ENCODE measurements at places on chromosomes 13 and 19. TPM values are rescaled to one million over a fixed set of nuclear protein-coding genes. Genes with fewer than 3 reads are reported as not detected.

SMIM44 gene
- not detected for total RNA-seq

KCNRG gene
- total RNA-seq = not detected

KRTDAP gene
- total RNA-seq = not detected

CARM1 gene
- 19.8 TPM for total RNA-seq

SLITRK1 gene
- total RNA-seq = not detected

BCKDHA gene
- total RNA-seq = 23.0 TPM

DZIP1 gene
- 12.2 TPM for total RNA-seq

STOML3 gene
- not detected for total RNA-seq

PCSK4 gene
- total RNA-seq = not detected

SIGLEC14 gene
- total RNA-seq = 2.8 TPM

TMEM59L gene
- not detected for total RNA-seq

RHPN2 gene
- 34.8 TPM for total RNA-seq

ACP5 gene
- 47.5 TPM for total RNA-seq

CGB7 gene
- total RNA-seq = not detected

NOVA2 gene
- total RNA-seq = not detected

ERICH4 gene
- not detected for total RNA-seq

DNAAF3 gene
- 1.9 TPM for total RNA-seq

LGALS7B gene
- not detected for total RNA-seq

ZNF667 gene
- not detected for total RNA-seq

HOMER3 gene
- total RNA-seq = 5.1 TPM

OVOL3 gene
- not detected for total RNA-seq

TMEM255B gene
- total RNA-seq = 1.7 TPM

GGN gene
- not detected for total RNA-seq

KIR2DL1 gene
- total RNA-seq = not detected

RAB3D gene
- total RNA-seq = 13.6 TPM

CYP2F1 gene
- not detected for total RNA-seq

C19orf18 gene
- not detected for total RNA-seq

VSTM1 gene
- not detected for total RNA-seq

BRSK1 gene
- 67.7 TPM for total RNA-seq

NLRP11 gene
- not detected for total RNA-seq

F10 gene
- total RNA-seq = 0.45 TPM

ZNF527 gene
- 2.7 TPM for total RNA-seq

ELL gene
- total RNA-seq = 17.1 TPM

ZIC5 gene
- not detected for total RNA-seq

AXL gene
- 38.9 TPM for total RNA-seq

Data from stomach (tissue), 19 donors.